ENCODE measurements at places on chromosomes 16 and 17.

DNA sequence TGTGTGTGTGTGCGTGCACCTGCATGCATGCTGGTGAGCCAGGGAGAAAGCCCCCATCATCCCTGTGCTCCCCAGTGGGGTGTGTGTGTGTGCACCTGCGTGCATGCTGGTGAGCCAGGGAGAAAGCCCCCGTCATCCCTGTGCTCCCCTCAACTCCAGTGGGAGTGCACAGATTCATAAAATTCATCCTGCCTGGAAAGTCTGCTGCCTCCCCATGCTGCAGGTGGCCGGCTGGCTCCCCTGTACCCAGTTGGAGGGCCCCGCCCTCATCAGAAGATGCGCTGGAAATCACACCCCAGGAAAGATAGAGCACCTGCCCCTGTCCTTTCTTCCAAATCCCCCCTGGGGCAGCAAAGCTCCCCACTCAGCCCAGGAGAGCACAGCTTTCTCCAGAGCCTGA is 84.8 kb upstream of the DOC2B start:
- DNase-seq = no peak

GRCh38 chr16:14187517-14188338 is 116.6 kb downstream of the MRTFB start:
- DNase-seq = no peak

GRCh38 chr17:43006639-43007551 is at the start of gene IFI35:
IFI35 (plus strand) TSS chr17:43006784; CDS start chr17:43006948, 164 bp downstream.
- peak; percentile 73 for DNase-seq

DNA sequence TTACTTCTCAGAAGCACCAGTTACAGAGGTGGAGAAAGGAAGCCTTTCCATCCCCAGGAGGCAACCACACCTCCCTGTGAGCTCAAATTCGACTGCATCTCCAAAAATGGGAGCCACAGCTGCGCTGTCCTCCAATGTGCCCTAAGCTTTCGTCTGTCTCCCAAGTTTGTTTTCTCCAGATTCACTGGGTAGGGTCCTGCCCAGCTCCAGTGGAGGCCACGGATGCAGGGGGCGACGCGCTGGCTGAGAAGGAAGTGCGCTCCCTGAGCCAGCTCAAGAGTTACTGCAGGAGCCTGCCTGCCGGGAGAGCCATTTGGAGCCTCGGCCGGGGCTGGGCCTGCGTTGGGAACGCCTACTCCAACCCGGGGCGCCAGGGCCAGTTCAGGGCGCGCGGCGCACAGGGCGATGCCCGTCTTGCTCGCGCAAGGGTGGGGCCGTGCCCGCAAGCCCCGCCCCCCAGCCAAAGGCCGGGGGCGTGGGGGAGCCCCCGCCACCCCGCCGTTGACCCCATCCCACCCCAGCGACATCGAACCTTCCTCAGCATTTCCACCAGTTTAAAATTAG is 19.5 kb downstream of the SIAH1 start:
- DNase-seq = peak; percentile 49

DNA sequence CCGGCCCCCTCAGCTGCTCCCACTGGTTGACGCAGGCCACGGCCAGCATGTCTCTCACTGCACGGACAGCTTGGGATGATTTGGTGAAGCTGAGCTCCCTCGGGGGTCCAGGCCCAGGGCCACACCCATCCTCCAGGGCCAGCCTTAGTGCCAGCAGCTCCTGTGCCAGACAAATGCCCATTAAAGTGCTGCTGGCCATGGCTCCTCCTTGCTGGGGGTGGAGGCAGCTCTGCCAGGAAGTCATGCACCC is 2.5 kb downstream of the TRIM47 start:
- no peak for DNase-seq

- no peak for DNase-seq
Observed at GRCh38 chr17:80812362-80813088, 179.1 kb upstream of the CHMP6 start.

DNA sequence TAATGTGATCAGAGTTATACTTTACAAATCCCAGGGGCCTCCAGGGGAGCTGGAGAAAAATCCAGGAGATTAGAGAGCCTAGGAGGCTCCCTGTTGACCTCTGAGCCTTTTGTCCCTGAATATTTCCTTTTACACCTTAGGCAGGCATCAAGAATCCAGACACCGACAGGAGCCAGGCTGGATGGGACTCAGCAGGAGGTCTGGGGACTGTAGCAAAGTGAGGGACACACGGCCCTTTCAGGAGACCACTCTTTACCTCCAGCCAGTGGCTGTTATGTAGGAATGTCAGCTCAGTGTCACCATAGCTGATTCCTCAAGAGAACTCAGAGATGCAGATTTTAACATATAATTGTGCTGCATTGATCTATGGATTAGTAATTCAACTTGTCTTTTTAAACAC is 198.4 kb downstream of the SHISA9 start:
- no peak for DNase-seq

- DNase-seq = no peak
Observed at GRCh38 chr17:80759377-80759673, 214.7 kb downstream of the RPTOR start.

DNA sequence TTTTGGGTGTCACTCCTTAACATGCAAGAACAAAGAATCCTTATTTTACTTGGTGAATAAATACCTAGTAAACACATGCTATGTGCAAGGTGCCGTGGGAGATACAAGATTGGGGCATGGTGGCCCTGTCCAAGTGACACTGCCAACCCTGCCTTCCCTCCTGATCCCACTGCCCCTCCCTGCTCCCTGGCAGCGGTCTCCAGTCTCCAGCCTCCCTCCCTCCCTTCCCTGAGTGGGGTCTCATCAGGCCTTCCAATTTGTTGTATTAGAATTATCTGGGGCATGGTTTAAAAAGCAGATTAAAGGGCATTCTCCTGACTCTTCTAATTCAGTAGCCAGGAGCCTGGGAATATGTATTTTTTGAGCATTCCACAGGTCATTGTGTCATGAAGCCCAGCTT is 12.5 kb upstream of the TMED6 start:
- DNase-seq = no peak

GRCh38 chr16:47162670-47163420 is 19.1 kb upstream of the NETO2 start:
- DNase-seq = no peak

GRCh38 chr17:77598241-77598620 is 360.3 kb upstream of the TNRC6C start:
- DNase-seq = no peak

- DNase-seq = no peak
Observed at GRCh38 chr16:79838496-79839259, 238.1 kb upstream of the MAF start.

GRCh38 chr17:80771612-80772005 is 220.0 kb upstream of the CHMP6 start:
- DNase-seq = no peak

- no peak for DNase-seq
Observed at GRCh38 chr16:85190572-85190971, 78.3 kb upstream of the CIBAR2 start.

DNA sequence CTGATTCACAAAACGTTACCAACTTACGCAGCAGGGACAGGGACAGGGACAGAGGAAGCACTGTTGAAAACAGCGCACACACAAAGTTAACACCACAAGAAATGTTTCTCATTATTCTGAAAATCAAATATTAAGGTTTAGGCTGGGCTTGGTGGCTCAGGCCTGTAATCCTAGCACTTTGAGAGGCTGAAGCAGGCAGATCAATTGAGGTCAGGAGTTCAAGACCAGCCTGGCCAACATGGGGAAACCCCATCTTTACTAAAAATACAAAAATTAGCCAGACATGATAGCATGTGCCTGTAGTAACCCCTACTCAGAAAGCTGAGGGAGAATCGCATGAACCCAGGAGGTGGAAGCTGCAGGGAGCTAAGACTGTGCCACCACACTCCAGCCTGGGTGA is 4.2 kb downstream of the CYTH1 start:
- DNase-seq = no peak

GRCh38 chr17:73791631-73792030 is 147.4 kb upstream of the SDK2 start:
- no peak for DNase-seq

DNA sequence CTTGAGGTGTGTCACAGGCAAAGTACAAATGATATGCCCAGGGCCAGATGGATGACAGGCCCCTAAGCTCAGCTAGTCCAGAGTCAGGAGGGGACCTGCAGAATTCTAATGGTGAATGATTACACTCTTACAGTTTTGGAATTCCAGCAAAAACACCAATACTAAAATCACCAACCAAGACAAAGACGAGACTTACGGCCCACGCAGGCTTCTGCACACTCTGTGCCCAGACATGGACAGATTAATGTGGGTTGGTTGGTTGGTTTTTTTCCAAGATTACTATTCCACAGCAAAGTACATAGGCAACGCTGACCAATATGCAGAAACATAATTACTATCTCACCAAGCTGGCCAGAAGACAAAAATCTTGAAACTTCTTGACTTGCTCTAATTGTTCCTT is 9.7 kb downstream of the ADCY9 start:
- DNase-seq = no peak

- DNase-seq = no peak
Observed at GRCh38 chr17:48629411-48629759, 3.2 kb upstream of the HOXB9 start.

DNA sequence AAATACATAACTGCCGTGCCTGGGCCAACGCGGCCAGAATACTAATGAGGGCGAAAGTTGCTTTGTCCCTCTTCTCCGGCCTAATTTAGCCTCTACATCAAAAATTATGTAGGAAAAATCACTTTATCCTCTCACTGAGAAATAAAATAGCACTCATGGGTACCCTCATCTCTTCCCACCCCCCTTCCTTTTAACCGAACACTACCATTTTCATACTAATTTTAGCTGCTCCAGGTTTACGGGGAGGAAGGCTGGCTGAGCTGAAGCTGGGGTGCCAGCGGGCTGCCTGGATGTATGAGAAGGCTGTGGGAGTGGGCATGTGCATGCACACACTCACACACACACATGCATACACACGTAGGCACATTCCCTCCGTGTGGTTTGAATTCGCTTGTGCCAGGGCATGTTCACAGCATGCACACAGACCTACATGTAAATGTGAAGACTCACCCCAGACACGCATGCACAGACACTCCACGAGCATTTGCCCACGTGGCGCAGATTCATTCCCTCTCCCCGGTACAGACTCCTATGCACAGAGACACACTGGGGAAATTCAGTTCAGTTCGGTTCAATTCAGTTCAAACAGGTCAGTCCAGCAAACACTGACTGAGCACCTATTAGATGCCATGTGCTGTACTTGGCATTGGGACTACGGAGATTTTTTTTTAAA is 145.1 kb downstream of the MRM1 start:
- no peak for DNase-seq

DNA sequence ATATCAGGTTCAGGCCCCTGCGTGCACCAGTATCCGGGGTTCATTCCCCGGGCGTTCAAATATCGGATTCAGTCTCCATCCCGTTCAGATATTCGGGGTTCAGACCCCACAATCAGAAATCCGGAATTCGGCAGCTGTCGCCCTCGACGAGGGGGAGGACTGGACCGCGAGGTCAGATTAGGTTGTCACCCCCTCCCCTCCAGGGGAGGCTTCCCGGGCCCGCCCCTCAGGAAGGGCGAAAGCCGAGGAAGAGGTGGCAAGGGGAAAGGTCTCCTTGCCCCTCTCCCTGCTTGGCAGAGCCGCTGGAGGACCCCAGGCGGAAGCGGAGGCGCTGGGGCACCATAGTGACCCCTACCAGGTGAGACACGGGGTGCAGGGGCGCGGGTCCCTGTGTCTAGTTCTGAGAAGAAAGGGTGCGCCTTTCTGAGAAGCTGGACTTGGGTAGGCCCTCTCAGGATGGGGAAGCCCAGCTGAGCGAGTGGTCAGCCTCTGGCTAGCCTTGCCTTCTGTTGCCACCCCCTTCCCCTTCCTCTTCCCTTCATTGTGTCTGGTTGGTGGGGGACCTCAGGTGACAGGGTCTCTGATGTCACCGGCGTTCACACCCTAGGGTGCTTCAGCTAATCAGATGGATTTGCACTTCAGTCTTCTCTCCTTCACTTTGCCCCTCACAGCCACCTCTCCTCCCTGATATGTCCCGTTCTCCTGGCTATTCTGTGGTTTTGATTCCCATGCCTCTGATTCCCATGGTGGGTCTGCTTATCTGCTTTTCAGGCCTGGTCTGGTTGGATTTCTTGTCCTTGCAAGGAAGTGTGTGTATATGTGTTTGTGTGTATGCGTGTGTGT is 844 bp downstream of the TAOK2 start:
- DNase-seq = no peak

DNA sequence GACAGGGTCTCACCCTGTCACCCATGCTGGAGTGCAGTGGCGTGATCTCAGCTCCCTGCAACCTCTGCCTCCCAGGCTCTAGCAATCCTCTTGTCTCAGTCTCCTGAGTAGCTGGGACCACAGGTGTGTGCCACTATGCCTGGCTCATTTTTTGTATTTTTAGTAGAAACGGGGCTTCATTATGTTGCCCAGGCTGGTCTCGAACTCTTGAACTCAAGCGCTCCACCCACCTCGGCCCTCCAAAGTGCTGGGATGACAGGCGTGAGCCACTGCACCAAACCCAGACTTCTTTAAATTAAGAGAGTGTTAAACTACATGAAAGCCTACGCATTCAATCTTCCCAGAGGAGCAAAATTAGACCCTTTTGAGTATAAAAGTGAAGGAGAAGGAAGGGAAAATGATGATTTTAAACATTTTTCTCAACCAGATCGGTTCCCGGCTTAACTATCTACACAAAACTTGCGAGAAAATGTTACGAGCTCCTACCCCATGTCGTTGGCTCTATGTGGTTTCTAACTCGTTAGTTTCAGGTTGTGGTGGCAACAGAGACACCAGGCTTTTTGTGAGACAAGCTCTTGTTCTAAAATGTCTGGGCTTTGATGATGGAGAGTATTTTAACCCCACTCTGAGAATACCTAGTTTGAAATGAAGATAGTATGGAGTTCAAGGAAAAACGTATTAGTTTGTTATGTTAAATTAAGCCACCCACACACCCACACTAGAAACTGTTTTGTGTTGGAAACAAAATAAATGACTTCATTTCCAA is 26.3 kb downstream of the STAT5B start:
- no peak for DNase-seq

GRCh38 chr17:82201498-82201910 is 11.1 kb downstream of the CCDC57 start:
- no peak for DNase-seq

DNA sequence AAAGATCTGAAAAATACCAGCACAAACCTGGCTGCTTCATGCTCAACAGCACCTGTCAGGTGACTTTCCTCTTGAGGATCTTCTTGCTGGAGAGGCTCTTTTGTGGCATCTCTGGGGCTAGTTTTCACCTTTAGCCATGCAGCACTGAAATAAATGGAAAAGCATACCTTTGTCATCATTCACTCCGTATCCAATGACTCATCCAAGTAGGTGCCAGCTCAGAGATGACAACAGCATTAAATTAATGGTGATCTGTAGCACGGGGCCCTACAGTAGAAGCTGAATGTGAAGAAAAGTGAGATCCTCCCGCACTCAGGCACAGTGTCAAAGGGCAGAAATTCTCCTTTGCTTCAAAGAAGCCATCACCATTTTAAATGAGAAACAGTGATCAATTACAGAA is 32.2 kb downstream of the KIAA0753 start:
- no peak for DNase-seq

DNA sequence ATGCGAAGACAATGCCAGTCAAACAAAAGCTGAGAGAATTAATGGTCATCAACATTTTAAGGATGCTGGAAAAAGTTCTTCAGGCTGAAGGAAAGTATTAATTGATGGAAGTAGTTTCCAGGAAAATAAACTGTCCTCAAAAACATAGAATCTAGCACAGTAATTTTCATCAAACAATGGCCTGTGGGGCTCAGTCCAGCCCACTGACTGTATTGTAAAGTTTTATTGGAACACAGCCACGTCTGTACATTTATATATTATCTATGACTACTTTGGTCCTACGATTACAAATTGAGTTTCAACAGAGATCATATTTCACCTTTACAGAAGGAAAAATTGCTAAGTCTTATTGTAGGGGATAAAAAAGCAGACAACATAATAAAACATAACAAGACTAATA is 484.5 kb downstream of the KCNJ2 start:
- no peak for DNase-seq

All from GM18507 (cell line).